HS-27A (cell line): ENCODE measurements at places on chromosomes 6 and 20.
A peak's percentile ranks its signal among the peaks of the same experiment; 100 is the strongest.

- peak; percentile 84 for DNase-seq
Measured at GRCh38 chr6:31399589-31400466, 3.6 kb upstream of the MICA start.

DNA sequence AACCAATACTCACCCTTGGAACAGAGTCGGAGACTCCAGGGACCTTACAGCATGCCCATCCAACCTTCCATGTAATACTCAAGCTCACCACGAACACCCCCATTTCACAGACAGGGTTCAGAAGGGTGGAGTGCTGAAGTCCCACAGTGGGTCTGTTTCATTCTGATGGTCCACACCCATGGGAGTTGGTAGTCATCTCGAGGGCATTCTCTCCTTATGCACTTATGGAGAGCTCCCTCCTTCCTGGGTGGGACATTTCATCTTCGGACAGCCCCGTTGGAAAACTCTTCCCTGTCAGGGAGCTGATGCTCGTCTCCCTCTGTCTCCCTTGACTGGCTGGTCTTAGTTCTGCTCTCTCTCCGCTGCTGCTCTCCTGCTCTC lies 38.9 kb downstream of the COX4I2 start:
- DNase-seq: no peak

- DNase-seq: no peak
Measured at GRCh38 chr6:134437376-134437775, 119.5 kb upstream of the SGK1 start.

- DNase-seq: no peak
Measured at GRCh38 chr6:108442770-108443520, 117.8 kb upstream of the FOXO3 start.
